ENCODE measurements at places on chromosomes 12 and 14. TPM values are rescaled to one million over a fixed set of nuclear protein-coding genes. Genes with fewer than 3 reads are reported as not detected.

MYRFL gene
- total RNA-seq, result 1.4 TPM

DNA sequence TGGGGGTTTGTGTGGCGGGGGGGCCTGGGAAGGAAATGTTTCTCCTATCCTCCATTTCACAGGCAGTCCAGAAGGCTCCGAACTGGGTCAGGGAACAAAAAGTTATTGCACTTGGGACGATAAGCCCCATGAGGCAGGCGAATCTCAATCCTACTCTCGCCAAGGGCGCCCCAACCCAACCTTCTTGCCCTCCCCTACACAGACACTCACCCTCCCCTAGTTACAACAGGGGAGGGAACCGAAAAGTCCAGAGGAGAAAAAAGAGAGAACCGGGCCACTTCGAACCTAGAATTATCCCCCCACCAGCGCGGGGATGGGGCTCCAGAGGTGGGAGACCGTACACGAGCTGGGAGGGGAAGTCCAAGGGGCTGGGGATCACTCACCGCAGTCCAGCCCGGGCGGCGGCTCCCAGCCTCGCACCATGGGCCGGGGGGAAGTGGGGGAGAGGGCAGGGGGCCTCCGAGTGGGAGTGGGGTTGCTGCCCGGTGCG is 357 bp downstream of the HOMEZ start:
- no peak for DNase-seq
- peak overlapping the region; percentile 76 for H3K4me3 ChIP-seq
- H3K4me1 ChIP-seq, result no peaks in the 10 kb centered on the region
- no peak overlapping the region for H3K27ac ChIP-seq
- peaks cover 8% of the 10 kb centered on the region for H3K27me3 ChIP-seq
- no peaks in the 10 kb centered on the region for H3K36me3 ChIP-seq

DNA sequence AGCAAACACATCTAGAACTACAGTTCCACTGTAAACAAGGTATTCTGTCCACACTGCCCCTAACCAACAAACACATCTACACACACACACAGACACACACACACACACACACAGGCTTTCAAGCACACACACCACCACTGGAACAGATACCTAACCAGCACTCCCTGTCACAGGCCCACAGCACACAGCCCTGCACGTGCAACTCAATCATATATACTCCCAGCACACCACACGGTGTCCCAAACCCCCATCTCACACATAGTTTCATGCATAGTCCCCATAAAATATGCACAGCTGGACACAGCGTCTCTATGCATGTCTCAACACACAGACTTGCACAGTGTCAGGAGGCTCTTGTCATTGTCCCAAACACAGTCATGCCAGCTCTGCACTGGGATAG is 27.6 kb downstream of the KRT8 start:
- H3K27ac ChIP-seq, result no peak overlapping the region
- no peak overlapping the region for H3K4me3 ChIP-seq
- peaks cover 22% of the 10 kb centered on the region for H3K27me3 ChIP-seq
- H3K4me1 ChIP-seq, result peaks cover 8% of the 10 kb centered on the region
- no peaks in the 10 kb centered on the region for H3K36me3 ChIP-seq

DNA sequence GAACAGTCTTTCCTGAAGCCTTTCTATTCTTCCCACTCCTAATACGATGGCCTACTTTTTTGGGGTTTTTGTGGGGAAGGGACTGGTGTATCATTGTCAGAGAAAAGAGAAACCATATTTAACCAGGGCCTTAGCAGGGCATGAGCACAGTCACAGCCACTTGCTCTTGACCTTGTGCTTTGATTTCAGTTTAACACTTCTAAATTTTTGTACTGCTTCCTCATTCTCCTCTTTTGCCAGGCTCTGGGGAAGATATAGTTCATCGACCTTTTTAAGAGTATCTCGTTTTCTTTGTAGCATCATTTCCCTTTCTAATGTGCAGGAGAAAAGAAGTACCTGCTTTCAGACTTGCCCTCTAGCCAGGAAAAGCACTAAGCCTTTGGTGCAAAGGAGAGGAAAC is 2.2 kb downstream of the ZBTB1 start:
- no peaks in the 10 kb centered on the region for H3K27me3 ChIP-seq
- no peak overlapping the region for H3K27ac ChIP-seq
- H3K4me3 ChIP-seq, result peak overlapping the region; percentile 7

GRCh38 chr12:2194060-2194459 is 141.3 kb downstream of the CACNA1C start:
- no peak overlapping the region for H3K4me3 ChIP-seq
- H3K36me3 ChIP-seq, result no peaks in the 10 kb centered on the region
- H3K4me1 ChIP-seq, result peaks cover 48% of the 10 kb centered on the region
- DNase-seq, result no peak
- no peaks in the 10 kb centered on the region for H3K27me3 ChIP-seq
